Skeletal muscle cell (primary cell): ENCODE measurements at places on chromosomes 13 and 19.

DNA sequence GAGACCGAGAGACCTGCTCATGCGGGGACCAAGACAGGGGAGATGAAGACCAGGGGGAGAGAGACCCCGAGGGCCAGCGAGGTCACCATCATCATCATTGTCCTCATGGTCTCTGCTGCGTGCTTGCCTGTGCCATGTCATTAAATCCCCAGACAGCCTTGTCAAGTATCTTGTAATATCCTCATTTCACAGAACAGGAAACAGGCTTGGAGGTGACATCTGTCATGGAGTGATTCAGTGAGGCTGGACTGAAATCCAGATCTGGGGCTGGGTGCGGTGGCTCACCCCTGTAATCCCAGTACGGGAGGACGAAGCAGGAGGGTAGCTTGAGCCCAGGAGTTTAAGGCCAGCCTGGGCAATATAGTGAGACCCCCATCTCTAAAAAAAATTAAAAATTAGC lies 5.9 kb upstream of the NANOS2 start:
- DNase-seq = no peak

DNA sequence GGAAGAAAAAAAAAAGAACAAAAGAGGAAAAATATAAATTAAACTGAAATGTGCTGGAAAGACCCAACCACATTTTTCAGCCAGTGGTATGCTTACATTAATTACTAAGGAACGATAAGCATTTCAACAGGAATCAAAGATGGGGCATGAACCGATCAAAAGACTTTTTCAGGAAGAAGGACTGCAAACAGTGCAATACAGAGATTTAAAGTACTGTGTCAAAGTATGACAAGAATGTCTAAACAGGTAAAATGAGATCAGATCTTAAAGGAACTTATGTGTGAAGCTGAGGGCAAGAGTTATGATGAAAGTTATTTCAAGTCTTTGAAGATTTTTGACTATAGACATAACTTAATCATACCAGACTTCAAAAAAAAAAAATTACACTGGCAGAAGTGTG lies 1761.8 kb downstream of the SLITRK5 start:
- no peak for DNase-seq

GRCh38 chr19:54795758-54796157 lies 7.7 kb upstream of the KIR2DL4 start:
- DNase-seq = no peak

- no peak for DNase-seq
Measured at GRCh38 chr19:16419669-16420335, 52.0 kb downstream of the EPS15L1 start.

DNA sequence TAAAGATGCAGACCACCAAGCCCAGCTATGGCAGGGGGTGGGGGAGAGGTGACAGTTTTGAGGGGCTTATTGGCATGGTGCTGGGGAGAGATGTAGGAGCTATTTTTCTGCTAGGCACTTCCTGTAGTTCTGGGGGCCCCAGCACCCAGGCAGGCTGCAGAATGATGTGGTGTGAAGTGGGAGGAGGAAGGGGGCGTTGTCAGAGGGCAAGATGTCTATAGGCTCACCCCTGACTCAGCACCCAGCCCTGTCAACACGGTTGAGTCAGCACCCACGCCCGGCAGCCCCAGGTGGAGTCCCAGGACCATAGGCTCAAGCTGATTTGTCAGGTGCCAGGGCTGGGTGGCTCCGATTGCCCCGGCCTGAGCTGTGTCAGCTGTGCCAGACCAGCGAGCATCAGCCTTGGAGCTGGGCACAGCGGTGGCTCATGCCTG lies 5.8 kb downstream of the KLF2 start:
- DNase-seq = peak; percentile 42

DNA sequence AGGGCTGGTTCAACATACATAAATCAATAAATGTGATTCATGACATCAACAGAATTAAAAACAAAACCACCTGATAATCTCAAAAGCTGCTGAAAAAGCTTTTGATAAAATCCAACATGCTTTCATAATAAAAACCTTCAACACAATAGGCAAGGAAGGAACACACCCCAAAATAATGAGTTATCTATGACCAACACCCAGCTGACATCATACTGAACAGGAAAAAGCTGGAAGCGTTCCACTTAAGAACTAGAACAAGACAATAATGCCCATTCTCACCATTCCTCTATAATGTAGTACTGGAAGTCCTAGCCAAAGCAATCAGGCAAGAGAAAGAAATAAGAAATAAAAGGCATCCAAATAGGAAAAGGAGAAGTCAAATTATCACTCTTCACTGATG lies 116.2 kb upstream of the FREM2 start:
- DNase-seq = no peak

GRCh38 chr13:41533266-41534052 lies 76.1 kb downstream of the RGCC start:
- DNase-seq = no peak

DNA sequence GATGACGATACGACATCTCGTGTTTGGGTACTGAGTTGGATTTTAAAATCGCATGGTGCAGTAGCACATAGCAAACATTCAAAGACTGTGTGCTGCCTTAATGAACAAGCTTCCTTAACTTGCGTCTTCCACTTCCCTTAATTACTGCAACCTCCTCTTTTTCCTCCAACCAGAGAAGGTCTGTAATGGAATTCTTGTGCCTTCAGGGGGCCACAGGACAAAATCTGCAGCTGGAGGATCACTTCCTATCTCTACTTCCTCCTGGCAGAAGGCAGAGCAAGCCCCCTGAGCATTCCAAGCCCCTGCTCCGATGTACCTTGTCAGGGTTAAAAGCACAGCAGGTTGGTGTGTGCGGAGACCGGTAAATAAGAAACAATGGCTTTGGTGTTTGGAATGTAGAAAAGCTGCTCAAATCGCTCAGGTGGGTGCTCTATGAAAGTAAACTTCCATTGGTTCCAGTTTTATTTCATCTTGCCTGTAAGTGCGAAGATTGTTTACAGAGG lies 151.3 kb upstream of the UQCRFS1 start:
- no peak for DNase-seq
